Astrocyte of the spinal cord (primary cell): ENCODE measurements at places on chromosomes 4 and X.

DNA sequence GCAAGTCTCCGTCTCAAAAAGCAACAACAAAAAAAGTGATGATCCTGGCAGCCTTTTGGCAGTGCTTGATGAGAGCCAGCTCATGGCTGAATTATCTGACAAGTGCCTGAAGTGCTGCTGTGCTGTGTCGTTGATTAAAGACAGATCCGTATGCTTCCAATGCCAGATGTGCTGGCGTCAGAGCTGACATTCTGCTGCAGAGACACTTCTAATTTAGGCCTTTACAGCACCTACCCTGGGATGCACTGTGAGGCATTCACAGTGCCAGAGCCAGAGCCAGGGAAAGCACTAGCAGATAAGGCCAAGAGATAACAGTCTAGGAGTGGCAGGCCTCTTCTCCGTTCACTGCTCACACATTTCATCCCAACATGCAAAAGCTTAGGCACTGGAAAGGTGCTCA lies 995.5 kb downstream of the RAB28 start:
- no peak for DNase-seq

DNA sequence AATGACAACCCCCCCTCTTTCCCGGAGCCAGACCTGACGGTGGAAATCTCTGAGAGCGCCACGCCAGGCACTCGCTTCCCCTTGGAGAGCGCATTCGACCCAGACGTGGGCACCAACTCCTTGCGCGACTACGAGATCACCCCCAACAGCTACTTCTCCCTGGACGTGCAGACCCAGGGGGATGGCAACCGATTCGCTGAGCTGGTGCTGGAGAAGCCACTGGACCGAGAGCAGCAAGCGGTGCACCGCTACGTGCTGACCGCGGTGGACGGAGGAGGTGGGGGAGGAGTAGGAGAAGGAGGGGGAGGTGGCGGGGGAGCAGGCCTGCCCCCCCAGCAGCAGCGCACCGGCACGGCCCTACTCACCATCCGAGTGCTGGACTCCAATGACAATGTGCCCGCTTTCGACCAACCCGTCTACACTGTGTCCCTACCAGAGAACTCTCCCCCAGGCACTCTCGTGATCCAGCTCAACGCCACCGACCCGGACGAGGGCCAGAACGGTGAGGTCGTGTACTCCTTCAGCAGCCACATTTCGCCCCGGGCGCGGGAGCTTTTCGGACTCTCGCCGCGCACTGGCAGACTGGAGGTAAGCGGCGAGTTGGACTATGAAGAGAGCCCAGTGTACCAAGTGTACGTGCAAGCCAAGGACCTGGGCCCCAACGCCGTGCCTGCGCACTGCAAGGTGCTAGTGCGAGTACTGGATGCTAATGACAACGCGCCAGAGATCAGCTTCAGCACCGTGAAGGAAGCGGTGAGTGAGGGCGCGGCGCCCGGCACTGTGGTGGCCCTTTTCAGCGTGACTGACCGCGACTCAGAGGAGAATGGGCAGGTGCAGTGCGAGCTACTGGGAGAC lies 1.6 kb downstream of the PCDH10 start:
- peak; percentile 43 for DNase-seq

DNA sequence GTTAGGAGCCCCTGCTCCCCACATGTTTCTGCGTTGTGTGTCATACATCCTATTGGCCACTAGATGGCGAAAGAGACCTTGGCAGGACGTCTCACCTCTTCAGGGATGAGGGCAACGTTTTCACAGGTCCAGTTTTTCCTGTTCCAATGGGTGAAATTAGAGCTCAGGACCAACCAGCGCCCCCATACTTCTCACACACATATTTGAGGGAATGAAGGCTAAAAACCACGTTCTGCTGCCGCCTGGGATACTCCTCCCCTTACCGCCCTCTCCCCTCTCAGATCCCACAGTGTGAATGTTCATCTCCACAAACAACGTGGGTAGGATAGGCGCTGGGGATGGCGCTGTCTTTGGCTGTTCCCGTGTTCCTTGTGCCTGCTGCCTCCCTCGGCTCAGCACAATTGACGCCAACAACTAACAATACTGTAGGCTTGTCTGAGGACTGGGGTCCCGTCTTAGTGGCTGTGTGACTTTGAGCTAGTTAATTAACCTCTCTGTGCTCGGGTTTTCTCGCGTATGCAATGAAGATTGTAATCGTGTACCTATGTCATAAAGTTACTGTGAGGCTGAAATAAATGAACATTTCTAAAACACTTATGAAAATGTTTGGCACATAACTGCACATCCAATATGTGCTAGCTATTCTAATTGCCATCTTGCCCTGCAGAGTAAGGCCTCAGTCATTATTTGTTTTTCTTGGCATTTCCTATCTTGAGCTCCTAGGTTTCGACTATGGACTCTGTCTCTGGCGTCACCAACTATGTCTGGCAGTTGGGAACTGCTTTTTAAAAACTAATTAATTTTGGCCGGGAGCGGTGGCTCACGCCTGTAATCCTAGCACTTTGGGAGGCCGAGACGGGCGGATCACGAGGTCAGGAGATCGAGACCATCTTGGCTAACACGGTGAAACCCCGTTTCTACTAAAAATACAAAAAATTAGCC lies 181.3 kb upstream of the STK26 start:
- DNase-seq, result peak; percentile 42

DNA sequence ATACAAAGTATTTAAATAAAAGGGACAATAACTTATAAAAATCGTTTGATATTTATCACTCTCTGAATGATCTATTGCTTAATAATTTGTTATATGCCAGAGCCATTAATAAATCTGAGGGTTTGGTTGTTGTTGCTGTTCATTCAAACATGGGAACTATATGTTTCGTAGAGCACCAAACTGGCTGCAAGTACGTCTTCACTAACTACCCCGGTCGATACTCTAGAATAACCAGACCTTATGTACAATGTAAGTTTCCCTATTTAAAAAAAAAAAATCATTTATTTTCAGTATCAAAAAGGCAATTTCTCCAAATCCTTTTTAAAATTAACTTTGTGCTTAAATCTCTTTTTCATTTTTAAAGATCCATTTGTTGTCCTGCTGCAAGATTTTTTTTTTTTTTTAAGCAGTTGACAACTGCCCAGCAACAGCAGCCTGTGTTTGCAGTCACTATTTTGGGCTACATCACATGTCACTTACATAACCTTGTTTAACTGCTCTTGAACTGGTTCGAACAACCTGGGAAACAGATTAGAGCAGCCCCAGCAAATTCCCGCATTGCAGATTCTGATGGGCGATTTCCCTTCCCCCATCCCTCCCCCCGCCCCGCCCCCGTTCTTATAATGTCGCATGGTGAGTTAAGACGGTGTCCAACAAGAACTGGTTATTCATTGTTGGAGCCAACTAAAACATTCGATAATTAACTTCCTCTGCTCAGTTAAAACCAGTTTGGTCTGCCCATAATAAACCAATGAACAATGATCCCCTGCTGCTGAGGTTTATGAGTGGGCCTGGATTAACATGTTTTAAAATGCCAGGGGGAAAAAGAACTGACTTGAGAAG lies 238.9 kb downstream of the NR3C2 start:
- DNase-seq, result no peak

- DNase-seq, result peak; percentile 87
Measured at GRCh38 chr4:145278341-145279121, 98.1 kb upstream of the OTUD4 start.

DNA sequence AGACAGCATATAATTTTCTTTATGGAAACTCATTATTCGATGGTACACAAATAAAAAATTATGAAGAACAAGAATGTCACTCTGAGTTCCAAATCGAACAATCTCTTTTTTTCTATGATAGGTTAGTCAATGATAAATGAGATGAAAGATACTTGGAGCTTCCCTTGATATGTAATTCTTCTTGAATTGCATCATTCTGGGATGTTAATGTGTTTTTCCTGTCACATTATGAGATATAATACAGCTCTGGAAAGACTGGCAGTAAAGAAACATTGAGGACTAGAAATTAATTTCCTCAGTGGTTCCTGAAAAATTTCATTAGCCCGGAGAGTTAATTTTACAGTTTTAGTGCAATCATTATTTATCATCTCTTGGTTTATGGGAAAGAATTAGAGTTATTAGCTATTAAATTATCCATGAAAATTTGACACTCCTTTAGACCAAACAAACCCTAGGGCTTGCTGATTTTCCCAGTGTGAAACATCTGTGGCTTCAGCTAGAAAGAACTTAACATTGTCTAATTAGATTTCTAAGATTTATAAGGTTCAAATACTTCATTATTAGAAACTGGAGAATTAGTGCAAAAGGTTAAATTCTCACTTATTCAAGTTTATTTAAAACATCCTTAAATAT lies 1546.6 kb upstream of the TENM3 start:
- DNase-seq, result no peak

DNA sequence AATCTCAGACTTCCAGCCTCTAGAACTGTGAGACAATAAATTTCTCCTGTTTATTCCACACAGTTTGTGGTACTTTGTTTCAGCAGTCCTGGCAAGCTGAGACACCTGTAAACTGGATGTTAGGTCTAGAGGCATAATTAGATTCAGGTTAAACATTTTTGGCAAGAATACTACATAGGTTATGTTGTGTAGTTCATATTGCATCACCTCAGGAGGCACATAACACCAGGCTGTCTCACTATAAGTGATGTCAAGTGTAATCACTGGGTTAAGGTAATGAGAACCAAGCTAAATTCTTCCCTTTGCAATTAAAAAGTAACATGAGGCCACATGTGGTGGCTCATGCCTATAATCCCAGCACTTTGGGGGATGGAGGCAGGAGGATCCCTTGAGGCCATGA lies 214.2 kb downstream of the ZNF674 start:
- no peak for DNase-seq

- DNase-seq, result peak; percentile 6
Measured at GRCh38 chr4:128940971-128941370, 131.5 kb downstream of the JADE1 start.

- no peak for DNase-seq
Measured at GRCh38 chr4:186203406-186203805, 12.0 kb downstream of the CYP4V2 start.
